ENCODE measurements at places on chromosomes 16 and 17.

DNA sequence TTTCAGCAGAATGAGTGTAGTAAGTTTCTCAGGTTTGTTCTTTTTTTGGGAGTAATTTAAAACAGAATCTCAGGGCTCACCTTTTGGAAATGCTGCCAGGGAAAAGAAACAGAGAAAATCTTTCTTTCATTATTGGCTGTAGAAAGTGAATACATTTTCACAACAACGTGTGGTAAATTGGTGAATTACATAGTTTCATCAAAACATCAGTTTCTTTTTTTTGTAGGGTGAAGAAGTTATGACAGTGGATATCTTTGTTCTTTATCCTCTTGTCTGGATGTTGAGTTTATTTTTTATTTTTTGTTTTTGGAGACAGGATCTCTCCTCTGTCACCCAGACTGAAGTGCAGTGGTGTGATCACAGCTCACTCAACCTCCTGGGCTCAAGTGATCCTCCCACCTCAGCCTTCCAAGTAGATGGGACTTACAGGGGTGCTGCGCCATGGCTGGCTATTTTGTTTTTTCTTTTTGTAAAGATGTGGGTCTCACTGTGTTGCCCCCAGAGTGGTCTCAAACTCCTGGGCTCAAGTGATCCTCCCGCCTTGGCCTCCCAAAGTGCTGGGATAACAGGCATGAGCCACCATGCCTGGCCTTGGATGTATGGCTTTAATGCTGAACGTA, 2.4 kb downstream of the ZNF267 start:
- no peak for DNase-seq

DNA sequence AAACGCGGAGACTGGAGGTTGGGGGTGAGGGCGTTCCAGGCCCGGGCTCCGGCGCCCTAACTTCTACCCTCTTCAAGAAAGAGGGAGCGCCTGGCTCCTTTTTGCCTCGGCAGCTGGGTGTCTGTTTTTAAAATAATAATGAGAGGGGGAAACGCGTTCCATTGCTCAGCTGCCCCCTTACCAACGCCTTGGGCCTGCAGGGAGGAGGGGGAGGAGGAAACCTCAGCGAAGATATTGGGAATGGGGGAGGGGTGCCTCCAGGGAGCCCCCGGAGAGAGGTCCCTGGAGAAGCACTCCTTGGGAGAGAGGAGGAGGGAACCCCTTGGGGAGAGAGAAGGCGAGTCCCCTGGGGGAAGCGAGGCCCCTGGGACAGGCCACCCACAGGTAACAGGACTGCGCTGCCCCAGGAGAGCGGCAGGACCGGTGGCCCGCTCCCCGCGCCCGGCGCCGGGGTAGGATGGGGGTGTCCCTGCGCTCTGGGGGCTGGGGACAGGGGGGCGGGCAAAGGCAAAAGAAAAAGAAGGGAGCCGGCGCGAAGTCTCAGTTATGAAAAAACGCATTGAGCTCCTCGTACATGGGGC, 2.7 kb downstream of the NEUROD2 start:
- no peak for DNase-seq

DNA sequence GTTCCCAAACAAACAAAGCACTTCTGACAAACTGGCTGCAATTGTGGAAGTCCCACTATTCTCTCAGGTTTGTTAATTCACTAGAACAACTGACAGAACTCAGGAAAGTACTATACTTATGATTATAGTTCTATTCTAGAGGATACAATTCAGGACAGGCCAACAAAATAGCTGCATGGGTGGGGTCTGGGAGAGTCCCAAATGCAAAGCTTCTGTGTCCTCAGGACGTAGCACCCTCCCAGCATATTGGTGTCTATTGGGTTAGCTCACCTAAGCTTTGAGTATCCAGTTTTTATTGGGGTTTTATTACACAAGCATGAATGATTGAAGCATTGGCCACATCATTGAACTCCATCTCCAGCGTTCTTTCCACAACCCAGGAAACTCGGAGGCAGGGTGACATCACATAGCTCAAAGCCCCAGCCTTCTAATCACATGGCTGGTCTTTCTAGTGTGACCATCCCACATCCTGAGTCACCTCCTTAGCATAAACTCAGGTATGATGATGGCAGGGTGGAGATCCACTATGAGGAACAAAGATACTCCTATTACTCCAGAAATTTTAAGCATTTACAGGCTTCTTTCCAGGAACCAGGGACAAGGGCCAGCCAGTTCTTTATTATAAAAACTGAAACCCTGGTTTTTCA, 43.9 kb upstream of the CCNF start:
- no peak for DNase-seq

- no peak for DNase-seq
Observed at GRCh38 chr17:75366432-75366831, 39.0 kb downstream of the GRB2 start.

Data from stimulated activated CD4-positive, alpha-beta T cell treated with anti-CD3 and anti-CD28 coated beads, Interleukin-12 subunit alpha, Interleukin-12 subunit beta, amount 100 ng/mL, for 24 hours (primary cell).